NCI-H526 treated with DMSO at 0.1 percent for 48 hours (cell line): ENCODE measurements at places on chromosomes 13 and 19.

DNA sequence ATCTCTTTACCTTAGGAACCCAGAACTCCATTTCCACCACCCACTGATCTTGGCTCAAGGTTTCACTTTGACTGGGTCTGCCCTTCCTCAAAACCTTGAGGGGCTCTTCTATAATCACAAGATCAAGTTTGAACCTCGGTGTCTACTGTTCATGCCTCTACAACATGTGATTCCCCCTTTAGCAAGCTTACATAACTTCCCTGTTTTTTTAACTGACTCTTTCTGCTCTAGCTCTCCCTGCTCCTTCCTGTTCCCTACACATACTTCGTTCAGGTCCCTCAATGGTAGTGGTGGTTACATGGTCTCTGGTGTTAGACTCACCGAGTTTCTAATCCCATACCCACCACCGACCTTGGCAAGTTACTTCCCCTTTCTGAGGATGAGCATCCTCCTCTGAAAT is 26.7 kb downstream of the CEACAM8 start:
- no peak for DNase-seq

DNA sequence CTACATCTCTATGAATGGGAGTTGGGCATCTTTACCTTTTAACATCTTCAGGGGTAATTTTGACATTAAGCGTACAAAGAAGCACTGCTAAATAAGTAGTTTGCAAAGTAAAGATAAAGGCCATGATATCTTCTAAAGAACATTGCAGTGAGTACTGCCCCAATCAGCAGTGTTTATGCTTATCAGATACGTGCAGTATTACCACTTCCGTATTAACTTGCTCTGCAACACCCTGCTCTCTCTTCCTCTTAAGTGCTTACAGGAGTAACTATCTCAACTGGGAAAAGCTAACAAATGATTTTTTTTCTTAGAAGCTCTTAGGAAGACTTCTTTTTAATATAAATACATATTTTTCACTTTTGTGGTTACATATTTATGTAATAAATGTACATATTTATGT is 793.7 kb upstream of the SLC10A2 start:
- no peak for DNase-seq

GRCh38 chr19:5434970-5435641 is 20.1 kb upstream of the ZNRF4 start:
- no peak for DNase-seq

DNA sequence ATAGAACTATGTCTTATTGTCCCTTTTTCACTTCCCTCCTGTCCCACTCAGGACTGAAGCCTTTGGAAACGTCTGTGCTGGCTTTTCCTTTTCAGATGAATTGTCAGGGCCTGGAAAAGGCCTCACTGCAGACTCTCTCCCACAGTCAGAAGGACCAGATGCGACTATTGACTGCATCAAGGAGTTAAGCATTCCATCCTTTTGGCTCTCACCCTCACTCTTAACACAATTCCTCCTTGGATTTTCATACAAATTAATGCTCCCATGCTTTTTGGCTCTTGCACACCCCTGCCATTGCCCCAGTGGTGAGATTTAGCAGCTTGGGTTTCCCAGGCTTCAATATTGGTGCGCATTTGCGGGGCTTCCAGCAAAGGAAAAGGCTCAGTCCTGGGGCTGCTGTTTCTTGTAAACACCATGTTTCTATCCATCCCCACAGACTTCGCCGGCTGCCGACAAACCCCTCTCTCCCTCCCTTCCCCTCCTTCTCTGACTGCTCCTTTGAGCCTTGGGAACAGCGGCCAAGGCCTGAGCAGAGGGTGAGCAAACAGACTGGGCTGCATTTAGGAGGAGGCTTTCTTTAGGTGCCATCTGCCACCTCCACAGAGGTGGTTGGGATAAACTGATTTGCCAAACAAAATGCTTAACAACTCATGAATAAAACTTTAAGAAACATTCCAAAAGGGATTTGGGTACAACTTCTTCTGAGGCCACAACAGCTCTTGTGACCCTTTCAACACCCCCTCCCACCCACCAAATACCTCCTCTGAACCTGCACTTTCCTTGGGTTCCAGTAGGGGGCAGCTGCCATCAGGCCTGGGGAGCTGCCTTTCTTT is 48.6 kb upstream of the PCDH8 start:
- DNase-seq: no peak

DNA sequence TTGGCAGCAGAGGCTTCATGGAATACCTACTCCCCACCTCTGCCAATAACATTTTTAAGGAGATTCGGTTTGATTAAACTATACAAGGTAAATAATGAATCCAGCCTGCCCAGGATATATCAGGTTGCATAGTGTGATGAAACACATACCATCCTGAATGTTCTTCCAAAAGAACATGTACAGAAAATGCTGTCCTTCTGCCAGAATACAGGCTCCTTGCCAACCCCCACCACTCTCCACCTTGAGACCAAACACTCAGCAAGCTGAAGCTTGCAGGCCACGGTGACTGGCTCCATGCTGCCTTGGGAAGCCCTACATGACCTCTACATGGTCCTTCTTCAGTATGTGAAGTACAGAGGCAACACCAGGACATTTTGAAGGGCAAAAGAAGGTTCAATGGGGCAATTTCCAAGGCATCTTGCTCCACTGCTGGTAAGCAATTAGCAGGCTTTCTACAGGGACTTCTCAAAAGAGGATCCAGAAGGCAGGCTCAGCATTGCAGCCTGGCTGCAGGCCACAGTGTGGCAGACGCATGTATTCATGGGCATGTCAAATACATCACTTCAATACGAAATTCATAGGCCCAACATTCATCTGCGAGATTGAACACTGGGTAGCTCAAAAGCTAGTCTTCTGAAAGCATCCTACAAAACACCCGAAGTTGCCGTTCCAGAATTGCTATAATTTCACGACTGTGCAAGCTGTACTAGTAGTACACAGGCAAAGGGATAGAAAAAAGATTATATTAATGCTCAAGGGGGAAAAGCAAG is 62.4 kb upstream of the SERP2 start:
- no peak for DNase-seq

DNA sequence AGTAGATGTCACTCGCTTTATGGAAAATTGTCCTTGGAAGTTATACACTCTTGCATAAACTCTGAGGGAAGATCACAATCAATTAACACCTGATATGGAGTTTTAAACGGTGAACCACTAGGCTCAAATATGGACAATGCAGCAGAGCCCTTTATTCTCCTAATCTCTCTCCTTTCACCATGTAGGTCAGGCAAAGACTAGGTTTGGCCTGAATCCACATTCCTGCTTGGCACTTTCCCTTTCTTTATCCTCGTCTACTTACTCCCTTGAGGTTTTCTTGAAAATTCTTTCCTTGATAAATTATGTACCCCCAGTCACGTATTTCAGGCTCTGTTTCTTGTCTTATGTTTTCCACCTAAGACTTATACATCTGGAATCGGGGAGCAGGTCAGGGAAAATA is 751.7 kb downstream of the DACH1 start:
- DNase-seq: no peak

DNA sequence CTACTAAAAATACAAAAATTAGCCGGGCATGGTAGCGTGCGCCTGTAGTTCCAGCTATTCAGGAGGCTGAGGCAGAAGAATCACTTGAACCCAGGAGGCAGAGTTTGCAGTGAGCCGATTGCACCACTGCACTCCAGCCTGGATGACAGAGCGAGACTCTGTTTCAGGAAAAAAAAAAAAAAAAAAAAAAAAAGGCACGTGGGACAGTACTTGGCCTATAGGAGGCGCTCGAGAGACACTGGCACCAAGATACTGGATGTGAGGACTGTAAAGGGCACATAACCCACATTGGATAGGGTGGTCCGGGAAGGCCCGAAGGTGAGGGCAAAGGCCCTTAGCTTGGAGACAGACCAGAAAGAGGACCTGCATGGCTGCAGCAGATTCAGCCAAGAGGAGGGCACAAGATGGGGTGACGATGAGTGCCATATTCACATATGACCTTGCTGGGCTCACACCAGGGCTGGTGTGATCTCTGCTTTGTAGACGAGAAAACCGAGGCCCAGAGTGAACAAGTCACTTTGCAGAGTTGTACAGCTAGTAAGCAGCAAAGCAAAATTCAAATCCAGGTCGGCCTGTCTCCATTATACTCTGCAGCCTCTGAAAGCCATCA is 89.4 kb downstream of the DPF1 start:
- DNase-seq: no peak

DNA sequence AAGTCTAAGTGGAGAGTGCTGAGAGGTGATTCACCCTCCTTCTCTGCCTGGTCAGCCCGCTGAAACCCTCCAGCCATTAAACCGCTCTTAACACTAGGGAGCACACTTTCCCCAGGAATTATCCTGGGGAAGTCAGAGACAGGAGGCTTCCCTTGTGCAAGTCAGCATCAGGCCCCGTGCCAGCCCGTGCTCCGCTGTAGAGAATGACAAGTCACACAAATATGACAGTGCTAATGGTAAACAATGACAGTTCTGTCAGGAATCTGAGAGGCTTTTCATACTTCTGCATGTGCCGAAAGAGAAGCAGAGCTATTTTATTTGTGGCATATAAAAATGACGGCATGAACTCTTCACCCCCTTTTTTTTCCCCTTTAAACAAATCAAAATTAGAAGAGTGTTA is 816.9 kb upstream of the SLC10A2 start:
- peak; percentile 63 for DNase-seq

GRCh38 chr19:47032171-47032811 is 12.7 kb downstream of the NPAS1 start:
- DNase-seq: peak; percentile 37

DNA sequence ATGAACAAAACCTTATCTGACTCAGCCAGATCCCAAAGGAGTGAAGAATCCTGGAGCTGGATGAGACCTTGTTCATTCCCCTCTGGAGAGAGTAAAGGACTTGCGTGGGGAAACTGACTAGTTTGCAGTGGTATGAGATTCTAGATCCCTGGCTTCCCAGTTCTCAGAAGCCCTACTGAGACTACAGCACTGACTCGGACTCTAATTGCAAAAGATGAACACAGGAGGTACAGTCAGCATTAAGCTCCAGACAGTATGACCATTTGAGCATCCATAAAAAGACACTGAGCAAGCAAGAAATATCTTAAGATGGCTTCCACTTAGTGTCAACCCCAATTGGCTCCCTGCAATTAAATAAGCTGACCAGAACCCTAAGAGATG is 6.8 kb downstream of the ZC3H4 start:
- DNase-seq: no peak

GRCh38 chr13:111370570-111371535 is 50.4 kb downstream of the TEX29 start:
- DNase-seq: no peak

GRCh38 chr19:16463991-16464575 is 7.7 kb downstream of the EPS15L1 start:
- no peak for DNase-seq

GRCh38 chr13:45370922-45371406 is 30.0 kb upstream of the TPT1 start:
- no peak for DNase-seq

DNA sequence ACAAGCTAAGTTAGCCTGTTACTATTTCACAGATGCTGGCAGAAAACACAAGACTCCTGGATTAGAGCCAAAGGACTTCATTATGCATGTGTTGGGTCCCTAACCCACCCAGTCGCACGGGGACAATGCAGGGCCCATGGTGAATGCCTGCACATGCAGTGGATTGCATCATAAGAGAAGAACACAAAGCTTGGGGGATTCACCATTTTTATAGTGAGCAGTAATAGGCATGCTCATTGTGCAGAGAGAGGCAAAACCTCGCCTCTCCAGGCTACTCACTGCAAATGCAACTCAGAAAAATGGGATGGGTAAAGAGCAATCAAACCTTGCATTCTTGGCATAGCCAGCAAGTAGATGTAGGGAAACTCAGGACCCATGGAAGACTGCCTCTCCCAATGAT is 115.8 kb downstream of the DIAPH3 start:
- no peak for DNase-seq

DNA sequence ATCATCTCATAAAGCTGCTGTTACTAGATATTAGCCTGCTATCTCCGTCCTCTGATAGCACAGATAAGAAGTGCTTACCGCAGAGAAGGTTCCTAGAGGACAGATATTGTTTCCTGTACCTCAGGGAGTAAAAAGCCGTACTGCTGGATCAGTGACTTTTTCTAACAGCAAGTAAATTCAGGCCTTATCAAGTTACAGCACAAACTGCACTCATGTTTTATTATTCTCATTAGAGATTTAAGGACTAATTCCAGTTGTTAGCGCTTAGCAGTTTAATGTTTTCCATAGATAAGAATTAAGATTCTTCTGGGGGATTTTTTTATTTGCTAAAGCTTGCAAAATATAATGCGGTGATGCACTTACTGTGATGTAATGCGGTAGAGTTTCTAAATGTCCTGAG is 119.0 kb upstream of the OBI1 start:
- peak; percentile 72 for DNase-seq

DNA sequence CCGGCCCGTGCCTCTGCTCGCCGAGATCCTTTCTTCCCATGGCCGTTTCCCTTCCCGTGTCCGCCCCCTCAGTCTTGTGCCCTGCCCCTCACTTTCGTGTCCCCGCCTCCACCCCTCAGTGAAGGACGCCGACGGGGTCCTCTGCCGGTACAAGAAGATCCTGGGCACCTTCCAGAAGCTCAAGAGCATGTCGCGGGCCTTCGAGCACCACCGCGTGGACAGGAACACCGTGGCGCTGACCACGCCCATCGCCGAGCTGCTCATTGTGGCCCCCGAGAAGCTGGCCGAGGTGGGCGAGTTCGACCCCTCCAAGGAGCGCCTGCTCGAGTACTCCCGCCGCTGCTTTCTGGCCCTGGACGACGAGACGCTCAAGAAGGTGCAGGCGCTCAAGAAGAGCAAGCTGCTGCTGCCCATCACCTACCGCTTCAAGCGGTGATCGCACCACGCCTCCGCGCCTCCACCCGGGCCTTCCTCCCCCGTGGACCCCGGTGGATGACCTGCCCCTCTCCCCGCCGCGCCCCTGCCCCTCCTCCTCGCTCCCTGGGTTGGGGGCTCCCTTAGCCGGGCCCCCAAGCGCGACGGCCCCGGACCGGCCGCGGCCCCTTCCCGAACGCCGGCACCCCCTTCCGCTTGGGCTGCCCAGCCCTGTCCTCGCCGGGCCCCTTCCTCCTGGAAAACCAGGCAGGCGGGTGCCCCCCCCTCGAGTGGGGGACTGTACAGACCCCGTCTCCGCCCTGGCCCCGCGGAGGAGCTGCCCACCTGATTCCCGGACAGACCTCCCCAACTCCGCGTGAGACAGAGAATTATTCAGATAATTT is 2.3 kb upstream of the U2AF2 start:
- no peak for DNase-seq

DNA sequence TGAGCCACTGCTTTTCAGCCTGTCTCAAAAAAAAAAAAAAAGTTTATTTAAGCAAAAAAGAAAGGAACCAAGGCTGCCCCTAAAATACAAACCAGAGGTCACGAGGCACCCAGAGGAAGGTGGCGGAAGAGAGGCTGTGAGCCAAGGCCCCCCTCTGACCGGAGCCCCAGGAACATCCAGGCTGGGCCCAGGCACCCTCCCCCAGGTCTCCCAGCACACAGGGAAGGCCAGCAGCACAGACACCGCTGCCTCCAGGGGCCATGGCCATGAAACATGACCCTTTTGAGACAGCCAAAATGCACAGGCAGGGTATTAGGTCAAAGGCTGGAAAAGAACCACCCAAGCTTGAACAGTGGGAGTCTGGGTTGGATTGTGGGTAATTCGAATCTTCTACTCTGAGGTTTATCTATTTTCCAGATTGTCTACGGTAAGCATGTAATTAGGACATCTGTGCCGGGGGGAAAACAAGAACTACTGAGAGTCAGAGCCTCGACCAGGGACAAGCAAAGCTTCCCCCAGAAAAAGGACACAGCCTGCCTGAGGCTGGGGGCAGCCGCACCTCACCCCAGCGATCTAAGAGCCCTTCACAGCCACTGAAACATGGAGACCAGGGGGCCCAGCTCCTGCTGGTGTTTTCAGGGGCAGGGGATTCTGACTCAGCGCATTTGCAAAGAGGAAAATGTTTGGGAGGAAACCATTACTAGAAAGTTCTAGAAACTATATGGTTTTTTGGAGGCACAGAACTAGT is 8.4 kb downstream of the PEX11G start:
- DNase-seq: no peak

GRCh38 chr13:112655913-112656312 is 33.9 kb upstream of the ATP11A start:
- no peak for DNase-seq
